ENCODE measurements at places on chromosomes 2 and 18. TPM values are rescaled to one million over a fixed set of nuclear protein-coding genes. Genes with fewer than 3 reads are reported as not detected.

- no peak for DNase-seq
Observed at GRCh38 chr2:240583774-240584173, 2.8 kb upstream of the CAPN10 start.

DNA sequence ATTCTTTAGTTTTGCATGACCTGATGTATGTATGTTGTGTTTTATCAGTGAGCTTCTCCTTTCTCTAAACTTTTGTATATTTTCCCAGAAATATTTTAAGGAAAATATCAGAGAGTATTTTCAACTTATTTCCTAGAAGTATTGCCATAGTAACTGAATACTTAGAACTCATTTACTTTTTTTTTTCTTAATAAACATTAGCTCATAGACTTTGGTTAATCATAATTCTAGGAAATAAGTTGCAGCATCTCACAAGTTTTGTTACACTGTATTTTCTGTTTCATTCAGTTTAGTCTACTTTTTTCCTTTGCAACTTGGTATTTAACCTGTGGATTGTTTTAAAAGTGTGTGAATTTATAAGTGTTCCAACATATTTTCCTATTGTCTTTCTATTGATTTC lies 27.5 kb downstream of the SMCHD1 start:
- DNase-seq, result no peak

- no peak for DNase-seq
Observed at GRCh38 chr2:1681323-1682180, 62.8 kb downstream of the PXDN start.

The KCNF1 gene
- not detected for total RNA-seq

- no peak for DNase-seq
Observed at GRCh38 chr2:113602869-113603466, 24.1 kb upstream of the RABL2A start.

The VAMP5 gene
- total RNA-seq, result 41.3 TPM

The GAREM1 gene
- total RNA-seq, result not detected

DNA sequence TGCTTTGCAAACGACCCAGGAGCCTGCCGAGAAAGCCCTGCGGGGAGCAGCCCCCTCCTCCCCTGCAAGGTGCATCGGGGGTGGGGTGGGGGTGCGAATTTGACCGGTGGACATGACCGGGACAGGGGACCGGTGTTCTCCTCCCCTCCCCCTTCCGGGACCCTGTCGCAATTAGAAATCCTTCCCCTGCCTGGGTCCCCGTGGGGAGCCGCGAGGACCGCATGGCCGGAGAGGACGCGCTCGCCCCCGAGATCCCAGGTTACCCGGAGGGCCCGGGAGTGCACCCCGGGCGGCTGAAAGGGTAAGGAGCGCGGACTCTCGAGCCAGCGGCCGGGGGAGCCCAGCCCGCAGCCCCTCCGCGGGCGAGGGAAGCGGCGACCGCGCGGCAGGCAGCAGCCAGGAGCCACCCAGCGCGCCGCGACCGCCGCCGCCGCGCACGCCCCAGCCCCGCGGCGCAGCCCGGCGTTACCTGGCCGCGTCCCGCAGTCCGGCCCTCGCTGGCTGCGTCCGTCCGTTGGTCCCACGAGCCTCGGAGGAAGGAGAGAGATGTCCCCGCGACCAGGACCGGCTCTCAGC lies 482 bp downstream of the DLGAP1 start:
- DNase-seq, result no peak

The CNDP1 gene
- total RNA-seq, result 0.09 TPM

- DNase-seq, result no peak
Observed at GRCh38 chr2:233471291-233472035, 95.1 kb downstream of the USP40 start.

The SPATA3 gene
- not detected for total RNA-seq

The DYNAP gene
- not detected for total RNA-seq

The CHST9 gene
- total RNA-seq, result not detected

DNA sequence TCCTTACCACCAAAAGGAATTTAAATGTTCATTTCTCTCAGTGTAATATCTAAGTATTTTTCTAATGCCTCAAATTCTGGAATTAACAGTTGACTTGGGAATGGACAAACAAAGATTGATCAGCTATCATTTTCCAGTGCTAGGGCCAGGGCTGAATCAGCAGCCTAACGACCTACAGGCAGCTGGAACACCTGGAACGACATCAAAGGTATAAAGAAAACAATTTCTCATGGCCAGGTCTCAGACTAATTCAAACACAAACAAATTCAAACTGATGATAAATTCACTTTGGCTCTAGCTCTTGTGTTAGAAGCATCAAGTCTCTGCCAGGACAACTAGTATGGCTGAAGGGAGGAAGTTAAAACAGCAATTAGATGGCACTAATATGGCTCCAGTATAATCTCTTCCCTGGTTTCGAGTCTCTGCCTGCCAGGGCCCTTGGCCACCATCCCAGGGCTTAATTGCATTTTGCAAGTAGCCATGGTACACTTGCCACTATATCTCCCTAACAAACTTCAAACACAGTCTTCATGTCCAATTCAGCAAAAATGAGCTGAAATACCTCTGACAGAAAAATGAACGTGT lies 70.2 kb upstream of the FSHR start:
- no peak for DNase-seq

- DNase-seq, result no peak
Observed at GRCh38 chr2:31457651-31458050, 43.1 kb upstream of the XDH start.

Data from activated T-helper 2 cell treated with anti-CD3 and anti-CD28 coated beads, Interferon-gamma antibody, Interleukin-2, Interleukin-4, amounts not matched to agents 10 μg/mL and 5 μg/mL and 100 μg/mL, durations not matched to agents 14 hours and 24 hours and 36 hours (primary cell).